ENCODE measurements at places on chromosomes 7 and 10. TPM values are rescaled to one million over a fixed set of nuclear protein-coding genes. Genes with fewer than 3 reads are reported as not detected.

The VAX1 gene
- total RNA-seq, result not detected

The KLF14 gene
- total RNA-seq, result not detected

The SYT15B gene
- total RNA-seq, result 4.6 TPM

The SH2B2 gene
- 3.1 TPM for total RNA-seq

The TTYH3 gene
- total RNA-seq, result 17.1 TPM

Data from cardiac septum (tissue), 1 donor.